ENCODE measurements at places on chromosomes 6 and 20.

DNA sequence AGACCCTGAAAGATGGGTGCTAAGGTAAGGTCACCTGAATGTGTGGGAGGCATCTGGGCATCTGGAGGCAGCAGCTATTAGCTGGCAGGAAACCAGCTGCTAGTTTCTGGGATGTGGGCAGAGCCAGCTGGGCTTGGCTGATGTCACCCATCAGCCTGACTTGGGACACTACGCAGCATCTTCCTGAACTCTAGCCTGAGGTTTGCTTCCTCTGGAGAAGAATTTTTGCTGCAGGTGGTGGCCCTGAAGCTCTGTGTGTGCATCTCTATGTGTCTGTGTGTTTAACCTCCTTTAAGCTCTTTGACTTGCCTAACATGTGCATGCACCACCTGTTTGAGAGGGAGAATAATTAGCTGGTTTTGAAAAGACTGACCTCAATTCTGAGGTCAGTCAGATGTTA lies 465.1 kb upstream of the CHD6 start:
- DNase-seq = no peak

GRCh38 chr6:161622779-161623178 lies 348.9 kb upstream of the AGPAT4 start:
- no peak for DNase-seq

DNA sequence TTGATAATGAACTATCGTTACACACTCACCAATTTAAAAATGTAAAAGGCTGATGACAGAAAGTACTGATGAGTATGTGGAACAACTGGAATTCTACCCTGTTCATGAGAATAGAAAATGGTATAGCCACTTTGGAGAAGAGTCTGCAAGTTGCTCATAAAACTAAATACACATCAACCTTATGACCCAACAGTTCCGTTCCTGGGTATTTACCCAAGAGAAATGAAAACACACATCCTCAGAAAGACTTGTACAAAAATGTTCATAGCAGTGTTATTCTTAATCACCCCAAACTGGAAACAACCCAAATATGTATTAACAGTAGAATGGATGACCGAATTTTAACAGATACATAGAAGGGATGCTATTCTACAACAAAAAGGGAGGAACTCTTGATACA lies 145.7 kb upstream of the LRFN2 start:
- no peak for DNase-seq

- no peak for DNase-seq
Observed at GRCh38 chr20:15359056-15359455, 1021.6 kb upstream of the FLRT3 start.

- no peak for DNase-seq
Observed at GRCh38 chr6:121748376-121748775, 312.9 kb downstream of the GJA1 start.

DNA sequence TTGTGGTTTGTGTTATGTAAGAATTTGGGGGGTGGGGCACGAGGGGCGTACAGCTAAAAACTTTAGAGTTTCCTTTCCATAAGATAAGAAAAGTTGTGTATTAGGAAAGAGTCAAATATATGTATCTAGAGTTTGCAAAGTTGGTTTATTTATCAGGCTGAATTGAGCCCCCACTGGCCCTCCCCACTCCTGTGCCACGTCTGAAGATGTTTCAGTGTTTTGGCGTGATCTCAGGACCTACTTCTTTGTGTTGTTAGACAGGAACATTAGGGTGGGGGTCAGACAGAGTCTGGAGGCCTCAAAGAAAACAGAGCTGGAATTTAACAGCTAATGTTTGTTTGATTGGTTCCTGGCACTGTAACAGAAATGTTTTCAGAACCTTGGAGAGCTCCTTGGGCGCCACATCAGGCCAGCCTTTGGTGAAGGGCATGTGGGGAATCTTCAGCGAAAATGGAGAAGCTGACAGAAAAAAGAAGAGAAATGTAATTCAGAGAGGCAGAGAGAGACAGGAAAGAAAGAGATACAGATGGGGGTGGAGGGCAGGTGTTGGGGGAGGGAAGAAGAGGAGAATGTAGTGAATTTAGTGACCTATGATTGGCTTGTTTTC lies 674 bp downstream of the NRSN1 start:
- DNase-seq = no peak

- DNase-seq = no peak
Observed at GRCh38 chr20:39070484-39071231, 108.5 kb downstream of the DHX35 start.

GRCh38 chr6:108896111-108896661 lies 48.0 kb downstream of the ARMC2 start:
- no peak for DNase-seq

DNA sequence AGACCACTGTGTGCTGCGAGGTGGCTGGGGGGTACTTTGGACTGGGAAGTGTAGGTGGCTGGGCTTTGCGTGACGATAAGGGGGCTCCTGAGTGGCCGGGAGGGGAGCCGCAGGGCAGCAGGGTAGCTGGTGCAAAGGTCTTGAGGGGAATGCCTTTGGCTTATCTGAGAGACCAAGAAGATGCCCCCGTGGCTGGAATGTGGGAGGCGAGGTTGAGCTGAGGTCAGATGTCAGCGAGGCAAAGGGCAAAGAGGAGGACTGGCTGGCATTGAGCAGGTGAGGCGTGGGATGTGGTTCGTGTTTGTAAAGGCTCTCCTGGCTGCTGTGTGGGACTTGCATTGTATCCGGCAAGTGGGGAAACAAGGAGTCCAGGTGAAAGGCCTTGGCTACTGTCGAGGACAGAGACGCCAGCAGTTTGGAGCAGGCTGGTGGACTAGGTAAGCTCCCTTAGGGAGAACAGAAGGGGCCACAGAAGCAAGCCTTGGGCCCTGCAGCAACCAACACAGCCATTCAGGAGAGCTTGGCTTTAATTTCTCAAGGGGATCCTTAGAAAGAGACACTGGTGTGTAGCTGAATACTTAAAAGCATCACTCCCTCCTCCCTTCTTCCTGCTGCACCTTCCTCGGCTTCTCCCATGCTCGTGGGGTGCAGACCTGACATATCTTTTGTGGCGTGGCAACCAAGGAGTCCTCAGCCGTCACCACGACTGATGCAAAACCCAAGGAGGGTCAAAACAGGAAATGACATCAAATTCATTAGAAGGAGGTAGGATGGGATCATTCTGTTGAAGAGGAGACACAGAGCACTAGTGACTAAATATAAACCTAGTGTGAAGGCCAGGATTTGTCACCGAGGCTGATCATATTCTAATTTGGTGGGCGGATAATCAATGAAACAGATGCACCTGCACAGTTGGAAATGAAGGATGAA lies 53.5 kb upstream of the ERVFRD-1 start:
- DNase-seq = no peak

GRCh38 chr6:32151181-32151862 lies 417 bp downstream of the PRRT1 start:
- no peak for DNase-seq

- DNase-seq = no peak
Observed at GRCh38 chr6:3138341-3138740, 19.0 kb downstream of the TUBB2A start.

DNA sequence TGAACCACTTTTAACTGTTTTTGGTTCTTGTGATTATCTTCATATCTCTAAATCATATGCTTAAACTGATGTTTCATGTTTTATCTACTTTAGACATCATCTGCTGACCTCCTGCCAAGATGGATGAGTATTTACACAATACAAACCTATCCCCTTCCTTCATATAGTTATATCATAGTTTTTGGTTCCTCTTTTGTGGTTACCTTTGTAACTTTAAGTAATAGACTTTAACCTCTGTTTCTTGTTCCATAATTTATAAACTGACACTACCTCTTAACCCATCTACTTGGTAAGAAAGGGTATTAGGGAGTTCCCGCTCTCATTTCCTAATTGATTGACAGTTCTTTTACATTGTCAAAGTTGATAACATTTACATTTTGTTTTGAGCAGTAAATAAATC lies 11.9 kb downstream of the PCMT1 start:
- no peak for DNase-seq

DNA sequence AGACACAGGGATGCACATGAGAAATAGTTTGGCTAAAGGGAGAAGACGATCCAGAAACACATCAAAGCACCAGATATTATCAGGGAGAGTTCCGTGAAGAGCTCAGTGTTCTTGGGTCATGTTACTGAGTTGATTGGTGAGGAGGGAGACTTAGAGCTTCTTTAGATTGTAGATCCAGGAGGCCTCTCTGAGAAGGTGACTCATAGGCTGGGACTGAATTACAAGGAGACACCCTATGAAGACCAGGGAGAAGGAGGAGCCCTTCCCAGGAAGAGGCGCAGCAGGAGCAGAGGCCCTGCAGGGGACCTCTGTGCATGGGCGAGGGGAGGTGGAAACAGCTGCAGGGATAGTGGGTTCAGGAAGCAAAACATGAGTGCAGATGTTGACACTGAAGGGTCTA lies 196.5 kb downstream of the SLC24A3 start:
- no peak for DNase-seq

DNA sequence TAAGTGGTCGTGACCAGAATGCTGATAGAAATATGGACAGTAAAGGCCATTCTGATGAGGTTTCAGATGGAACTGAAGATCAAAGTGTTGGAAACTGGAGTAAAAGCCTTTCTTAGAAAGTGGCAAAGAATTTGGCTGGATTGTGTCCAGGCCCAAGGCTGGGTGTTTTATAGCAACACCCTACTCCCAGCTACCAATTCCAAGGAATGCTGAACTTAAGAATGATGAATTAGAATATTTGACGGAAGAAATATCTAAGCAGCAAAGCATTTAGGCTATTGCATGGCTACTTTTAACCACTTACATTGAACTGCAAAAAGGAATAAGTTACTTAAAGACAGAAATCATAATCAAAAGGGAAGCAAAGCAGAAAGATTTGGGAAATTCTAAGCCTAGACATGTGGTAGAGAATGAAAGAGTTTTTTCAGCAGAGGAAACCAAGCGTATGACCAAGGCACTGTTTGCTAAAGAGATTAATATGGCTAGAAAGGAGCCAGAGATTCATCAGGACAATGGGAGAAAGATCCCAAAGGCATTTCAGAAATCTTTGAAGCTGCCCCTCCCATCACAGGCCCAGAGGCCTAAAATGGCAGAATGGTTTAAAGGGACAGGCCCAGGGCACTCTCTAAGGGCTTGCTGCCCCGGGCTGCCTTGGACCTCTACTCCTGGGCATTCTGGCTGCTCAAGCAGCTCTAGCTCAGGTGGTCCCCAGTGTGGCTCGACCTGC lies 25.8 kb downstream of the SDHAF4 start:
- no peak for DNase-seq

DNA sequence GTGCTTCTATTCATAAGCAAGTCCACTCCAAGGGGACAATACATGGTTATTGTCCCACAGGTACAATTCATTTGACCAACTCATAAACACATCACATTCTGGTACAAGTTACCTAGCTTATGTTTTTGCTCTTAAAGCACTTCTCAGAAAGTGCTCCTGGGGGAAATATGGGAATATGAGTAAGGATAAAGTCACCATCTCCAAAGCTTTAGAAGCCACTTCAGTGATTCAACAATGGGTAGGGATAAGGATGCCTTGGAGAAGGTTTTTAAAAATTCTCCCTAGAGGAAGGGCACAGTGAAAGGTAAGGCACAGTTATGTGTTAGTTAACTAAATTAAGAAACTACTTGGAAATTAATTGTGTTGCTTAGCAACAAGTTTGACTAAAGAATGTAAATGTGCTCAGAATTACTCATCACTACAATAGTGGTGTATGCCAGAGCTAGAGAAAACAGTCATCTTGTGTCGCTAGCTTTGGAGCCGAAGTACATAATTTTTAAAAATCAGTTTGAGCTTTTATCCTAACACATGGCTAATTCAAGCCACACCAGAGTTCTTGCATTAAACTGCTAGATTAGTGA lies 39.5 kb upstream of the LAMP5 start:
- DNase-seq = no peak

DNA sequence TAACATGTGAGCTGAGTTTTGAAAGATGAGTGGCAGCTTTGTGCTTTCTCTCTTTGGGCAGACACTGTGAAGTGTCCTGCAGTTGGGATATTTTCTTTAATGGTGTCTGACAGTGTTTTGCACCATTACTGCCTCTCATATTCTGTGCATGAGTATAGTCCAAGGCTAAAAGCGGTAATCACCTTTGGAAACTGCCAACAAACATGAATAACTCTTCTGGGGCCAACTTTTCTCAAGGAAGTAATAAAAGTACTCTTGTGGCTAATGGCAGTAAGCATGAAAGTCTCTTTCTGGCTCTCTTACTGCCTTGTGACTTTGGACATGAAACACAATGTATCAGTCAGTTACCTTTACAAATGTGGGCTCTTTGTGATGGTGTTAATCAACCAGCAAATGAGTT lies 91.7 kb upstream of the SOX4 start:
- no peak for DNase-seq

DNA sequence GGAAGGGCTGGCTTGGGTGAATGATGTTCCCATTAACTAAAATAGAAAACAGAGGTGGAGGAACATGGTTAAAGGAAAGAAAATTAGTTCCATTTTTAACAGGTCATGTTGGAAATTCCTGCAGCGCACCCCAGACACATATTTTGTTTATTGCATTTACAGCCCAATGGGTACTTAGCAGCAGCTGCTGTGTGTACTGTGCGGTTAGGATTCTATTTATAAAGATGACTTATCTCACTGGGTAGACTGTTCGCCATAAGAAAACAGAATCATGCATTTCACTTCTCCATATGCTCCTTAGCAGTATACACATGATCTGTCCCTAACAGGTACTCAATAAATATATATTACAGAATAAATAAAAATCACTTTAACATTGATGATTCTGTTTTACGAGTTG lies 135.8 kb downstream of the SLC35F1 start:
- DNase-seq = no peak

GRCh38 chr20:45997187-45997586 lies 11.5 kb upstream of the MMP9 start:
- no peak for DNase-seq

- DNase-seq = no peak
Observed at GRCh38 chr20:32495949-32496348, 89.2 kb downstream of the NOL4L start.

- DNase-seq = no peak
Observed at GRCh38 chr20:6888736-6889395, 121.4 kb downstream of the BMP2 start.

- DNase-seq = no peak
Observed at GRCh38 chr6:92684386-92684785, 735.0 kb downstream of the EPHA7 start.
